ENCODE measurements at places on chromosomes 2 and 18. TPM values are rescaled to one million over a fixed set of nuclear protein-coding genes. Genes with fewer than 3 reads are reported as not detected.

- DNase-seq = no peak
These were observed 5.9 kb downstream of the CTLA4 start for GRCh38 chr2:203873461-203873860.

DNA sequence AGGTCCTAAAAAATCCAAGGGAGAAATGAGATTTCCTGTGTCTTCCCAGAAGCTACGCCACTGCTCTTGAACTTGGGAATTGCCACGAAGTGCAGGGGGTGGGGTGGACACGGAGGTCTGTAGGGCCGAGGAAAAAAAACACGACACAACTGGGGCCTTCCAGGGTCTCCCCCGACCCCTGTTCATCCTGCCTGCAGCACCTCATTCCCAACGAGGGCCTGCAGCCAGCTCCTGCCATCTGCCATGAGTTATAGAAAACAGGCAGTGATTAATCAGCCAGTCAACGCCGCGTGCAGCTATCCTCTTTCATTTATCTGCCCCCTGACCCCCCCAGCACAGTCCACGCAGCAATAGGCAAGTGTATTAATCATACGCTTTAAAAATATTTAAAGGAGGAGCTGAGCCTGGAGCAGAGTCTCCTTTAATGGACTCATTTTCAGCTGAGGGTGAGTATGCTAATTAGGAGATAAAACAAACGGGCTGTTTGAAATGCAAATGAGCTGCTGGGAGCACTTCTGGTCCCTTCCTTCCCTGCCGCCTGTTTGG is 209.9 kb downstream of the TFCP2L1 start:
- peak; percentile 92 for DNase-seq

GRCh38 chr2:240998706-240998994 is 232 bp downstream of the SNED1 start:
- no peak for DNase-seq

Gene GPR45
- total RNA-seq = 0.43 TPM

Gene ALK
- total RNA-seq = 56.4 TPM

Gene FBXO15
- not detected for total RNA-seq

DNA sequence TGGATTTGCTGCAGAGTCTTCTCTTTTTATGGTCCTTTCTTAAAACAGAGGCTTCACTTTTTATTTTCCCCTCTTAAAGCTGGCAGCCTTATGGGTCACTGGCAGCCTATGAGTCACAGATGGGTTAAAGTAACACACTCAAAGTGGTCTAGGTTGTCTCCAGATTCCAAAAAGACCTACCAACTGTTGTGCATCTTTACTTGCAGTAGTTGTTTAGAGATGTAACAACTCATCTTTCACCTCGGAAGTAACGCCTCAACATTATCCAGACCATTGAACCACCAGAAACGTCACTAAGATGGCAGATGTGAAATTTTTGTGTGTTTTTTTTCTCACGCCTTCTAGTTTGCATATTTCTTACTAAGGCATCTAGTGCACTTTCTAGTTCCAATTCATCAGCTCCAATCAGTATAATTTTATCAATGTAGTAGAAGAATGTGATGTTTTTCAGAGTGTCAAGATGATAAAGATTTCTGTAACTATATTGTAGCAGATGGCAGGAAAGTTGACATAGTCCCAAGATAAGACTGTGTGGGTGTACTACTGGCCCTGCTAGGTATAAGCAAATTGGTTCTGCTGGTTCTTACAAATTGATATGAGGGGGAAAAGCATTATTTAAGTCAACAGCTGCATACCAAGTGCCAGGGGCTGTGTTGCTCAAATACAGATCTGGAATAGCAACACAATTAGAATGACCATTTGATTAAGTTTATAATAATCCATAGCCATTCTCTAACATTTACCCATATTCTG is 9.6 kb upstream of the SEC11C start:
- DNase-seq = no peak

GRCh38 chr2:205568620-205569019 is 113.7 kb upstream of the NRP2 start:
- no peak for DNase-seq

- peak; percentile 41 for DNase-seq
These were observed 129.8 kb upstream of the FSIP2 start for GRCh38 chr2:185608799-185609198.

DNA sequence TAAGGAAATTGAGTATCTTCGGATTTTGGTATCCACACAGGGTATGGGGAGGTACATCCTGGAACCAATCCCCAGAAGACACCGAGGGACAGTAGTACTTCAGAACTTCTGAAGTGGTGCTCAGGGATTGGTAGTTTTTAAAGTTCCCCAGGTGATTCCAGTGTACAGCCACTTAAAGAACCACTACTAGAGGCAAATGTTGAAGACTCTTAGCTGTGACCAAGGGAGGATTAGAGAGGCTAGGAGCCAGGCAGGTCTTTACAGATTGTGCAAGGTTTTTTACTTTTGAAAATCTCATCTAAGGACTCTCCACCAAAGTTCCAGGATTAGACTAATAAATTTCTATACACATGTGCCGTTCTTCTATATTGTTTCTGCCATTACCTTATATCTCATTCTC is 52.9 kb upstream of the GLS start:
- no peak for DNase-seq

GRCh38 chr2:55051026-55051866 is 995 bp upstream of the RTN4 start:
- peak; percentile 97 for DNase-seq

DNA sequence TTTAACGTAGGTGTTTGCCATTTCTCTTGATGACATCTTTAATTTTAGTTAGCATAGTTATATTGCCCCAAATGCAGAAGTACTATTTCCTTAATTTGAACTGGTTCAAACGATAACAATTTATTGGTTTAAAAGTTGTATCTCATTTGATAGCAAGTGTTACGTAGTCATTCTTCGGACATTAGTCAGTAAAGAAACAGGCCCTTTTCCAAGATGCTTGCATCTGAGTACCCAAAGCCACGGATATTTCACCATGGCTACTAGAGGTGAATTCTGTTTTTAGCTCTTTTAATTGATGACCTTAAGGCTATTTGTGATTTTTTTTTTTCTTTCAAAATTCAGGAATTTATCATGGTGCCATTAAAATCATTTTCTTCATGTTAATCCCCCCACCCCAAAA is 32.1 kb downstream of the GLS start:
- no peak for DNase-seq

GRCh38 chr2:142175813-142176338 is 45.1 kb upstream of the LRP1B start:
- peak; percentile 16 for DNase-seq

Gene LTBP1
- 63.1 TPM for total RNA-seq

GRCh38 chr2:199430214-199430613 is 27.5 kb downstream of the SATB2 start:
- DNase-seq = no peak

DNA sequence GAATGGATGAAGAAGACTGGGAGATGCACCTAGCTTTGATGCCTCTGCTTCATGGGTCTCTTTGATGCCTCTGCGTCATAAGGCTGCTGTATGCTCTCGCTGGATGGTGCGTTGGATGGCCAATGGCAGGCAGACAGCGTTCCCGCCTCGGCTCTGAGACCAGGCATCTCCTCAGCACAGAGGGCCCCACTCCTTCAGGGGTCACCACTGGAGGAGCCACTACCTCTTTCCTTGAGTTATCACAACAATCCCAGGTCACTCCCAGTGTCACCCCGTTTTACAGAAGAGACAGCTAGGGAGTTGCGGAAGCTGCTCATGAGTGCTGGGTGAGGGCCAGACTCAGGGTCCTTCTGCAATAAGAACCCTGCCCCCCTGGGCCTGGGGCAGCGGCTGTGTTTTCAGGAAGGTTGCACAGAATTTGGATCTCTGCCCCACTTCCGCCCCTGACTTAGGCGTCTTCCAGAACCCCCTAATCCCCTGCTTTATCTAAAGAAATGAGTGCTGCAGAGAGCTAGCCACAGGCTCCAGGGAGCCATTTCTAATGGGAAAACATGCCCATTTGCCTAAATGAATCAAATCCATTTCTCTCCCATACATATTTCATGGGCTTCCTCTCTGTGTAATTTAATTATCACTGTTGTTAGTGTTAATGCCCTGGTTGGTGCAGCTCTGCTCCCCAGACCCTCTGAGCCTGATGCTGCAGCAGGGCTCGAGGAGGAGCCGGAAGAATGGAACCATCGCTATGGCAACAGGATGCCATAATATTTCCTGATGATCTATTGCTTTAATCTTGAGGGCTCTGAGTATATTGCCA is 131.8 kb upstream of the HS6ST1 start:
- no peak for DNase-seq

Gene KIF5C
- 5.8 TPM for total RNA-seq

- DNase-seq = no peak
These were observed 173.5 kb downstream of the ZFP36L2 start for GRCh38 chr2:43052944-43053306.

GRCh38 chr2:98379311-98380202 is 33.3 kb downstream of the CNGA3 start:
- DNase-seq = peak; percentile 34

- DNase-seq = no peak
These were observed 272.2 kb downstream of the OSR1 start for GRCh38 chr2:19086231-19086651.

DNA sequence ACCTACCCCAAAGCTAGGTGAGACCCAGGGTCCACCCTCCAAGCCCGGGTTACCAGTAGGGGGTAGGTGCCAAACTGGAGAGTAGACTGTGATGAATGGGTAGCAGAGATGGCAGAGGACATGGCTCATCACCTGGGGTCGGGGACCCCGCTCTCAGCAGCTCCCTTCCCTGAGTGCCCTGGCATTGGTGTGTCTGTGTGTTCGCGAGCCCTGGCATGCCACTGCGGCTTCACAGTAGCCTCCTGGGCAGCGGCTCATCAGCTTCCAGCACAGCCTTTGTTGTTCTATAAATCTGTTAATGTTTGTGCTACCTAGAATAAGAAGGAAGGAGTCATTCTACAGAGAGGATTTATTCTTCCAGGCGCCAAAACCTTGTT is 62.6 kb upstream of the ALPP start:
- DNase-seq = no peak

Data from SJCRH30 (cell line).